ENCODE measurements at places on chromosomes 2 and 18. TPM values are rescaled to one million over a fixed set of nuclear protein-coding genes. Genes with fewer than 3 reads are reported as not detected.

GRCh38 chr2:226915846-226916360 lies 80.0 kb downstream of the RHBDD1 start:
- peaks cover 20% of the 10 kb centered on the region for H3K36me3 ChIP-seq
- no peak overlapping the region for H3K27ac ChIP-seq
- no peak for DNase-seq
- H3K27me3 ChIP-seq, result peaks cover 2% of the 10 kb centered on the region

- H3K4me3 ChIP-seq, result no peak overlapping the region
- no peak overlapping the region for H3K27ac ChIP-seq
- no peaks in the 10 kb centered on the region for H3K36me3 ChIP-seq
- no peak for DNase-seq
Measured at GRCh38 chr18:60962625-60963024, 370.6 kb upstream of the CDH20 start.

DNA sequence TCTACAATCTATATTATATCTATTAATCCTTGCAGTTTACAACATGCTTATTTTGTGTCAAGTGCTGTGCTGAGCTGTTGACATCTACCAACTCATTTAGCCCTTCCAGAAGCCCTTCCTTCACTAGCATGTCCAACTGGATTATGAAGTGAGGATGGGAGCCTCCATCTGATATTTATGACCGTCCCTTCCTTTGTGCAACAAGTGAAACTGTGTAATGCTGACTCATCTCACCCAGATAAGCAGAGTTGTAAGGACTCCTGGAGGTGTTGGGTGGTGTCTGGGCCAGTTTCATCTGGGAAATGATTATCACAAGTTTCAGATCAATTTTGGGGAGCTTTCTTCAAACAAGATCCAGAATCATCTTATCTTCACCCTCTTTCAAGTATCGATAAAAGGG lies 156.6 kb upstream of the ETAA1 start:
- H3K36me3 ChIP-seq, result no peaks in the 10 kb centered on the region
- H3K27me3 ChIP-seq, result no peaks in the 10 kb centered on the region
- no peak overlapping the region for H3K4me3 ChIP-seq
- H3K4me1 ChIP-seq, result no peaks in the 10 kb centered on the region
- DNase-seq, result no peak

GRCh38 chr2:24385366-24385765 lies 25.0 kb upstream of the ITSN2 start:
- no peaks in the 10 kb centered on the region for H3K4me1 ChIP-seq
- DNase-seq, result no peak
- no peak overlapping the region for H3K27ac ChIP-seq
- no peak overlapping the region for H3K4me3 ChIP-seq

GRCh38 chr2:70479816-70480215 lies 73.8 kb downstream of the TGFA start:
- H3K4me1 ChIP-seq, result no peaks in the 10 kb centered on the region
- H3K4me3 ChIP-seq, result no peak overlapping the region
- peaks cover 7% of the 10 kb centered on the region for H3K27me3 ChIP-seq

The RGPD3 gene
- 0.16 TPM for total RNA-seq

The CD226 gene
- 134 TPM for total RNA-seq

GRCh38 chr2:207269038-207269437 lies 103.3 kb upstream of the KLF7 start:
- no peak overlapping the region for H3K27ac ChIP-seq
- H3K27me3 ChIP-seq, result no peaks in the 10 kb centered on the region
- H3K4me1 ChIP-seq, result peaks cover 11% of the 10 kb centered on the region
- peaks cover 4% of the 10 kb centered on the region for H3K36me3 ChIP-seq
- no peak for DNase-seq

DNA sequence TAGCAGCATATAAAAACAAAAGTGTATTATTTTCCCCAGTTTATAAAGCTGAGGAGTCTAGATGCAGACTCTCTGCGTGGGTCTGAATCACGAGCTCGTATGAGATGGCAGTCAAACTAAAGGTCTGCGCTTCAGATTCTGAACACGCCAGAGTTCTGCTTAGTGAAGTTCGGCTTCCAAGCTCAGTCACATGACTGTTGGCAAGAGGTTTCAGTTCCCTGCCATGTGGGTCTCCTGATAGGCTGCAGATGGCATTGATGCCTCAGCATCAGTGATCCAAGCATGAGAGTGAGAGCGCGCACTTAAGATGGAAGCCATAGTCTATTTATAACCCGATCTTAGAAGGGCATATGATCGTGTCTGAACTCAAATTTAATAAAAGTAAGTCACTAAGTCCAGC lies 242.8 kb upstream of the DOK6 start:
- H3K4me3 ChIP-seq, result no peak overlapping the region
- H3K36me3 ChIP-seq, result no peaks in the 10 kb centered on the region
- no peak overlapping the region for H3K27ac ChIP-seq
- no peaks in the 10 kb centered on the region for H3K4me1 ChIP-seq

GRCh38 chr2:30964334-30965005 lies 157.2 kb upstream of the CAPN13 start:
- no peaks in the 10 kb centered on the region for H3K36me3 ChIP-seq
- H3K4me3 ChIP-seq, result no peak overlapping the region
- DNase-seq, result no peak
- no peak overlapping the region for H3K27ac ChIP-seq

The SP140 gene
- total RNA-seq, result 235 TPM

DNA sequence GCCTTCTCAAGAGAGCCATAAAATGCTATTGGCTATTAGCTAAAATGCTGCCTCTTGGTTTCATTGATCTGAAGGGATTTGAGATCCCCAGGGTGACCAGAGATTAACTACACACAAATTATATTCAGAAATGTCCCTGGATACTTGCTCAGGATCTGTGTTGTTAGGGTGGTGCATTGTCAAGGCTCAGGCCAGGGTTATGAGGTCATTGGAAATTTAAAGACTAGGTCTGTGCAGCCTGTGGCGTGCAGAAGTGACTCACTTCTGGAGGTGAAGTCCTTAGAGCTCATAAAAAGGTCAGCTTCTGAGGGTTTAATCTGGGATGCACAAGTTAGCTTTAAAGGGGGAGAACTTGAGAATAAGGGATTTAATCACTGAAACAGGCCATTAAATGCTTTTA lies 23.5 kb downstream of the LRRTM1 start:
- DNase-seq, result no peak
- no peaks in the 10 kb centered on the region for H3K27me3 ChIP-seq
- no peaks in the 10 kb centered on the region for H3K4me1 ChIP-seq

GRCh38 chr2:27211241-27211942 lies 449 bp upstream of the ATRAID start:
- H3K27ac ChIP-seq, result peak overlapping the region; percentile 91
- peaks cover 43% of the 10 kb centered on the region for H3K36me3 ChIP-seq
- H3K27me3 ChIP-seq, result no peaks in the 10 kb centered on the region
- H3K4me3 ChIP-seq, result peak overlapping the region; percentile 91
- DNase-seq, result no peak

DNA sequence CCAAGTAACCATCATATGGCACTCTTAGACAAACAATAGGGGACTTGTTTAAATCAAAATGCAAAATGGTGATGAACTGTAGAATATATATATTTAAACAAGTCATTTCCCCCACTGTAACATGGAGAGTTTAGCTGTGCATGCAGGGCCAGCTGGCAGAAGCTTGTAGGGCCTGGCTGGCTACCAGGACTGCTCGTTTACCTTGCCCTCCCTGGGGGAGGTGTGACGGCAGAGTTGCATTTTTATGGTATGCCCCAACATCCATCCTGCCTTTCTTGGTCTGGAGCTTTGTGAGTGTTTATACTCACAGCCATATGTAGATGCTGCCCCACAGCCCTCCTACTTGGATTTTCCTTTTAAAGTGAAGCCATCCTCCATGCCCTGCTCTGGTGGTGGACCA lies 101.7 kb upstream of the ZFP36L2 start:
- peaks cover 21% of the 10 kb centered on the region for H3K36me3 ChIP-seq
- H3K4me1 ChIP-seq, result no peaks in the 10 kb centered on the region
- H3K4me3 ChIP-seq, result no peak overlapping the region
- no peak overlapping the region for H3K27ac ChIP-seq

The IL37 gene
- total RNA-seq, result not detected

The TCF7L1 gene
- not detected for total RNA-seq

The ABCB11 gene
- not detected for total RNA-seq

DNA sequence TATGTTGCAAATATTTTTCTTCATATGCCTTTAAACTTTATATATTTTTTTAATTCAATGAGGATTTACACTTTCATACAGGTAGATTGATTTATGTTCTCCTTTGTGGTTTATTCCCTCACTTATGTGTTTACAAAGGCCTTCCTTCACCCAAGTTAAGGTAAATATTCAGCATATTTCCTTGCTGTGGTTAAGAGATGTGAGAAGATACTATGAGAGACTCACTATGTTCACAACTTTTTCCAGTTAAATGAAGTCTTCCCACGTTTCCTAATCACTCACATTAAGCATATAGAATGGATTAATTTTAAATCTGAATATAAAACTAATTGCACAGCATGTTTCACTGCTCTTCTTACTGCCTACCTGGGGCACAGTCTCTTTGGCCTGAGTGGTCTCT lies 597 bp downstream of the PECR start:
- peaks cover 44% of the 10 kb centered on the region for H3K4me1 ChIP-seq
- no peak for DNase-seq
- H3K27ac ChIP-seq, result peak overlapping the region; percentile 84
- peak overlapping the region; percentile 99 for H3K4me3 ChIP-seq
- H3K36me3 ChIP-seq, result peaks cover 10% of the 10 kb centered on the region

GRCh38 chr18:28412521-28412920 lies 235.6 kb upstream of the CDH2 start:
- H3K4me3 ChIP-seq, result no peak overlapping the region
- H3K36me3 ChIP-seq, result no peaks in the 10 kb centered on the region
- no peak for DNase-seq
- H3K27me3 ChIP-seq, result no peaks in the 10 kb centered on the region
- no peak overlapping the region for H3K27ac ChIP-seq

DNA sequence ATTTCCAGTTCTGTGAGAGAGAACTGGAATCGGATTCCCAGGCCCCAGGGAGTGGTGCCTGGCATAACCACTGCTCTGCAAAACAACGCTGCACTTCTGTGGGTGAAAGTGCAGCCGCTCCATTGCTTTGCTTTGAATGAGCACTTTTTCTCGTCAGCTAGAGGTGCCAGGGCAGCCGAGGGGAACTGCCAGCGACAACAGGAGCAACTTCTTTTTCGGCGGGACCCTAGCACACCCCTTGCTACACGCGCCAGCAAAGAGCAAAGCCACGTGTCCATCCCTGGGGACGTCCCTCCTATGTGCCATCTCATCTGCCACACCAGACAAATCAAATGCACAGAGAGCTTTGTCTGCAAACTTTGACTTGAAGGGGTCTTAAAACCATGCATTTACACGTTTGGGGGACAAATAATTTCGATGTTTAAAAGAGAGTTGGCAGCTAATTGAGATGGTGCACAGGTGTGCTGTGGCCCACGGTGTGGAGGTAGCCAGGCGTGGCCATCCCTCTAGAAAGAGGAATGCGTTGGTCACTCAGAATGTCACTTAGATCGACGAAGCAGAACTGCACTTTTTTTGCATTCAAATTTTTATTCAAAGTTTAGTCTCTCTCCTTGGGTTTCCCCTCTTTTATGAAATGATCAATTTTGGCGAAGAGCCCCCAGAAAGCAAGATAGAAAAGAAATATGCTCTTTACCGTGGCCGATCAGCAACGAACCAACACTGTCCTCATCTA lies 151.8 kb downstream of the MBP start:
- no peaks in the 10 kb centered on the region for H3K36me3 ChIP-seq
- no peak overlapping the region for H3K27ac ChIP-seq
- no peak for DNase-seq
- H3K4me1 ChIP-seq, result peaks cover 10% of the 10 kb centered on the region
- peaks cover 2% of the 10 kb centered on the region for H3K27me3 ChIP-seq

DNA sequence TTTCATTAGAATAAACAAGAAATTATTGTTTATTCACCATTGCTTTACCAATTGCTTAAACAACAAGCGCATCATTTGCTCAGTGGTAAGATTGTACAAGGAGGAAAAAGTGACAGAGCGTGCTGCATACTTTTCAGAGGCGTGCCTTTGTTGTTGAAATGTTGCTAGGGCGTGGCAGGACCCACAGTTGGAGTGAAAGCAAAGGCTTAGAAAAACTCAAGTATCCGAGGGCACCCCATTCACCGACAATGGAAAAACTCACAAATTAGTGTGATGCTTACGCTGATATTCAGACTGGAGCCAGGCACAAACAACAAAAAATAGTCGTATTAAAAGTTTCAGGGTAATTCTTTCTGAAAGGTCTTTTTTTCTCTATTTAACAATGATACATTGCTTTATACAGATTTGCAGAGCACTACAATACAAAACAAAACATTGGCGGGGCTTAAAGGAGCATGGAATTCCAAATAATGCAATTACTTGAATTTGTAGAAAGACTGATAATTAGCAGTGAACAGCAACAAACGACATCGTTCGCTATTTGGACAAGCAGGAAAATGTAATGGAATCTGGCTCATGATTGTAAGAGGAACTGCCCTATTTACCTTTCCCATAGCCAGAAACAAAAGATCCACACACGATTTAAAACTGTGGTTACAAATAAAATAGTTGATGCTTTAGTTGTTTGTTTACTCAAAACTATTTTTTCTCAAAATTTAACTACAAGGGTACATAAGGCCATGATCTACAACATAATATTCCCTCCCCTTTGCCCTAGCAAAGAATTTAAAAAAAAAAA lies 37.8 kb upstream of the RTTN start:
- H3K27me3 ChIP-seq, result peaks cover 16% of the 10 kb centered on the region
- H3K36me3 ChIP-seq, result no peaks in the 10 kb centered on the region
- no peak overlapping the region for H3K4me3 ChIP-seq
- DNase-seq, result no peak
- no peak overlapping the region for H3K27ac ChIP-seq

GRCh38 chr18:57087644-57088376 lies 59.1 kb upstream of the BOD1L2 start:
- H3K4me1 ChIP-seq, result peaks cover 18% of the 10 kb centered on the region
- no peaks in the 10 kb centered on the region for H3K27me3 ChIP-seq
- no peaks in the 10 kb centered on the region for H3K36me3 ChIP-seq
- no peak for DNase-seq
- H3K27ac ChIP-seq, result no peak overlapping the region

GRCh38 chr2:16187482-16187817 lies 247.1 kb downstream of the MYCN start:
- H3K4me3 ChIP-seq, result no peak overlapping the region
- DNase-seq, result no peak
- H3K27me3 ChIP-seq, result no peaks in the 10 kb centered on the region
- no peaks in the 10 kb centered on the region for H3K4me1 ChIP-seq
- no peak overlapping the region for H3K27ac ChIP-seq

DNA sequence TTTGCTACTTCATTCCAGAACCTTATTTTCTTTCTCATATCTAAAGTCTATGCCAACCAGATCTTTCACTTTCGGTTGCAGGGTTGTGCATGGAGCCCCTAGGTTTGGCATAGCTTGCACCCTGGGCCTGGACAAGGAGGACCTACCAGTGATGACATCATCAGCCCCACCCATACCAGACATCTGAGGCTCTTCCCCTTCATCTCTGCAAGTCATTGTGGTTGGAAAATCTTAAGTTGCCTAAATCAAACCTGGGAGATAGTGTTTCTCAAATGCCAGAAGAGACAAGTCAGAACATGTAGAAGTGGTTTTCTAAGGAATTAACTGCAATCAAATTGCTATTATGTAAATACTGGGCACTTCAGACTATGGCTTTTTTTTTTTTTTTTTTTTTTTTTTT lies 363.3 kb downstream of the ZNF516 start:
- H3K4me1 ChIP-seq, result peaks cover 7% of the 10 kb centered on the region
- no peak overlapping the region for H3K27ac ChIP-seq
- no peak overlapping the region for H3K4me3 ChIP-seq
- H3K27me3 ChIP-seq, result peaks cover 3% of the 10 kb centered on the region

The RFTN2 gene
- not detected for total RNA-seq
